Stimulated activated naive CD4-positive, alpha-beta T cell treated with Interleukin-2 at 50 U/mL for 16 hours (primary cell): ENCODE measurements at places on chromosomes 1 and 21.

GRCh38 chr1:215652371-215652770 is 85.3 kb downstream of the KCTD3 start:
- no peak for DNase-seq

GRCh38 chr1:208030288-208031091 is 119.6 kb upstream of the CD34 start:
- no peak for DNase-seq

- DNase-seq = no peak
Observed at GRCh38 chr1:33433509-33434362, 2.8 kb upstream of the PHC2 start.

- no peak for DNase-seq
Observed at GRCh38 chr1:61639608-61640336, 85.2 kb downstream of the TM2D1 start.

DNA sequence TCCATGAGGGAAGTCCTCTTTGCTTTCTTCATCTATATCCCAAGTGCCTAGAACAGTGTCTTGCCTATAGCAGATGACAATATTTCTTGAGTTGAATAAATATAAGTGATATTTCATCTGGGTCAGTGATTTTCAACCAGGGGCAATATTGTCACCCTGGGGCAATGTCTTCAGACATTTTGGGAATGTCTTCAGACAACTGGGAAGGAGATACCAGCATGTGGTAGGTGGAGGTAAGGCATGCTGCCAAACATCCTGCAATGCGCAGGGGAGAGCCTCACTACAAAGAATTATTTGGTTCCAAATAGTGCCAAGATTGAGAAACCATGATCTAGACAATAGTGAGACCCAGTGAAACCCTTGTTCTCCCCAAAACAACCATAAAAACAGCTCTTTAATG is 54.7 kb downstream of the C1orf94 start:
- no peak for DNase-seq

GRCh38 chr1:110645821-110646735 is 28.7 kb downstream of the KCNA3 start:
- no peak for DNase-seq

GRCh38 chr21:45542242-45542666 is at the start of gene SLC19A1:
Gene SLC19A1, minus strand, starts transcription at chr21:45542440. Its CDS starts 4,481 bp downstream, at chr21:45537959.
- peak; percentile 56 for DNase-seq

DNA sequence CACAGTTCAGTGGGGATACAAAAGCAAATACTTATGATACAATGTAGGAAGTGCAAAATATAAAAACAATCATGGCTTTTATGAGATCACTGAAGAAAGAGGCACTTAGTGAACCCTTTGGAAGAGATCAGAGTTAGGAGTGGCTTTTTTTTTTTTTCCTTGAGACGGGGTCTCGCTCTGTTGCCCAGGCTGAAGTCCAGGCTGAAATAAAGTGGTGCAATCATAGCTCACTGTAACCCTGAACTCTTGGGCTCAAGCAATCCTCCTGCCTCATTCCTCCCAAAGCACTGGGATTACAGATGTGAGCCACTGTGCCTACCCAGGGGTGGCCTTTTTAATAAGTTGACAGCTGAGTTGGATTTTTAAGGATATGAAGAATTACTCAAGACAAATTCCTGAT is 17.3 kb upstream of the RASAL2 start:
- no peak for DNase-seq
